CD4-positive, alpha-beta T cell treated with Interleukin-10 for 1 hour (primary cell): ENCODE measurements at places on chromosomes 5 and 9.

- no peak for DNase-seq
Measured at GRCh38 chr9:126661521-126662251, 48.0 kb downstream of the LMX1B start.

DNA sequence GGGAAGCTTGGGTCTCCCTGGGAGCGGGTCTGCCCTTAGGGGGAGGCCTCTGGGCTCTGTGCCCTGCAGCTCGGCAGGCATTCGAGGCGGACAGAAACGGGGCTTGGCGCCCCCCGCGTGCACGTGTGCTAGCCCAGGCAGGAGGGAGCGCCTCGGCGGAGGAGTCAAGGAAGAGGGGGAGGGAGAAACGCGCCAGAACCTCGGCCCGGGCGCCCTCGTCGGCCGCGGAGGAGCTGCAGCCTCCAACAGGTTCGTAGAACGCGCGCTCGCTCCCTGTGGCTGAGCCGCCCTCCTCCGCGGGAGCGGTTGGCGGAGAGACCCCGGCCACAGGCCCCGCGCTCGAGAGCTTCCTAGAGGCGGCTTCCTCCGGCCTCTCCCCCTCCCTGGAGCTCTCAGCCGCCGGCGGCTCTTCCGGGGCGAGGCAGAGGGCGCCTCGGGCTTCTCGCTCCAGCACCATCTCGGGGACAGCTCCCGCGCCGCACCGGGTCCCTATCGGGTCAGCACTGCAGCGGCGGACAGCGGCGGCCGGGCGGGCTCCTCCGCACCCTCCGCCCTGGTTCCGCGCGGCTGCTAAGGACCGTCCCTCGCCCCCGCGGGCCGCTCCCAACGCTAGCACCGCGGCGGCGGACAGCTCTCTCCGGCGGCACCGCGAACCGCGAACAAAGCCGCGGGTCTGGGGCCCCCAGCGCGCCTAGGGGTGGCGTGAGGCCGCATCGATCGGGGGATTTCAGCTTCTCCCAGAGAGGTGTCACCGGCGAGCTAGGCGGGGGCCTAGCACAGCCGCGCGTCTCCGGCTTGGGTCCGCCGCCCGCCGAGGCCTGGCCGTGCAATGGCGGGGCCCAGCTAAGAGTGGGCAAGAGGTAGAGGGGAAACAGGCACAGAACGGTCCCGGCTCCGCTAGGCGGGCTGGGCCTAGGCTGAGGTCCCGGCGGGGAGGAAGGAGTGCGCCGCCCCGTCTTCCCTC, 74.6 kb upstream of the CPLX2 start:
- DNase-seq: peak; percentile 78

DNA sequence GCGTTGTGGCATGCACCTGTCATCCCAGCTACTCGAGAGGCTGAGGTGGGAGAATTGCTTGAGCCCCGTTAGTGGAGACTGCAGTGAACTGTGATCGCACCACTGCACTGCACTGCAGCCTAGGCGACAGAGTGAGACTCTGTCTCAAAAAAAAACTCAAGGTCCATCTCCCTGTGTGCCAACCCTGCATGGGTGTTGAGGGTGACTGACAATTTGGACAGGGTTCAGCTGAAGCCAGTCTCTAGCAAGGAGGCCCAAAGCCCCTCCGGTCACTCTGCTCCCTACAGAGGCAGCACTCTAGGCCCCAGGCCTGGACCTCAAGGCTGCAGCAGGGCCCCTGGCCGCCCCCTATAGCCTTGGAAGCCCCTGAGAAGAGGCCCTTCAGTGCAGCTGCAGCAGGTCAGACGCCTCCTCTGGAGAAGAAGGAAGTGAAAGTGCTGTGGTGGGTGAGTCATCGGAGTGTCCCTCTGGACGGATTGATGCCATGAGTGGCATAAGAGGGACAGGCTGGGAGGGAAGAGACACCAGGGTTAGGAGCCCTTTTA, 39.2 kb upstream of the NEK6 start:
- DNase-seq: peak; percentile 32

DNA sequence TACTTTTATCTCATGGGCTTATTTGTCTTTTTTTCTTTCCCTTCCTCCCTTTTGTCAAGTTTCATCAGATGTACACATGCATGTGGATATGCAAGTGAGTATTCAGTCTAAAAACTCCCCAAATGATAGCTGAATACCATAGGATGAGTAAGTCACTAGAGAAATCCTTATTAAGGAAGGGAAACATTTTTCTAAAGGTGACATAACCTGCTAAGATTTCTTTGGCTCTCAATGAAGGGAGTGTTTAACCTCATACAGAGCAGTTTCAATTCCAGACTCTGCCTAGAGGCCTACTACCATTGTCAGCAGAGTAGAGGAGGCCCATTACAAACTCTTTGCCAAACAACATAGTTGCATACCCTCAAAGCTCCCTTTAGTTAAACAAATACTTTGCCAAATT, 192.4 kb downstream of the ARHGEF28 start:
- no peak for DNase-seq
